NCI-H69 (cell line): ENCODE measurements at places on chromosomes 6 and 20.

DNA sequence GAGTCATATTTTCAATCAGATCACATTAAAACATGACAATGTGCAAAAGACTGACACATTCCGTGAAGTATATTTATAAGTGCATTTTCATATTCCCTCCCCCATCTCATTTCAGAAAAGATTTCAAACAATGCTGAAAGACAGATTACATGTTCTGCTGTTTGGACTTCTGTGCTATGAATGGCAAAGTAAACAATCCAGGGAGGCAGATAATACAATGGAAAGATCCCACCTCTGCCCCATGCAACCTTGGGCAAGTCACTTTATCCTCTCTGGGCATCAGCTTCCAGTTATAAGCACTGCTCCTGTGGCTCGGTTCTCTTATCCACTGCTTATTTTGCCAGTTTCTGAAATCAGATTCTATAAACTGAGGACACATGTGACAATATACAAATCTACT is 110.2 kb downstream of the RCAN2 start:
- peak; percentile 95 for DNase-seq

DNA sequence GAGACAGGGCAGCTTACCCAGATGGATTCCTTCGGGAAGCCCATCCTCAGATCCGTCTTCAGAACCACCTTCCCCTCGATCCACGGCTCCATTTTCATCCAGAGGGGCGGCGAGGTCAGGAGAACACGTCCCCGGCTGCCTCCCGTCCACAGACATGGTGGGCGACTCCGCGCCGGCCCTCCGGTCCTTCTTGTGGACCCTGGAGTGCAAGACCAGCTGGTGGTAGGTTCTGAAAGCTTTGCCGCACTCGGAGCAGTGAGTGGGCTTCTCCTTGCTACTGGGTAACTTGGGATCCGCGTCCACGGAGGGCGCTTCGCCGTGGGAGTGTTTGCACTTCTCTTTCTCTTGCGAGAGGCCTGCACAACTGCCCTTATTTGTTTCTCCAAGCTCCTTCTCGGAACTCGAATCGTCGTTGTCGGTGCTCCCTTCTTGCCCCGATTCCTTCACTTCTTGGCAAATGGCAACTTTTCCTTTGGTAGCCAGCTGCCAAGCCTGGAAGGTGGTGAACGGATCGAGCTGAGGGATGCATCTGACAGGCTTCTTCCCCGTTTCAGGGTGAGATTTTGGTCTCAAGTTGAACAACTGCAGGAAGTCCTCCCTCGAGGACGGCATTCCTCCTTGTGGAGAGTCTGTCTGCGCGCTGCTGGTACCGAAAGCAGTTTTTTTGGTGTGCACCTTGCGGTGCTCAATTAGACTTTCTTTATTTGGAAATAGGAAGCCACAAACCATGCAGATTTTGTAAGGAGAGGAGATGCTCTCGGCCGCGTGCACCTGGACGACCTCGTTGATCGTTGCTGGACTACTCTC is 12.0 kb downstream of the ZNF217 start:
- no peak for DNase-seq

DNA sequence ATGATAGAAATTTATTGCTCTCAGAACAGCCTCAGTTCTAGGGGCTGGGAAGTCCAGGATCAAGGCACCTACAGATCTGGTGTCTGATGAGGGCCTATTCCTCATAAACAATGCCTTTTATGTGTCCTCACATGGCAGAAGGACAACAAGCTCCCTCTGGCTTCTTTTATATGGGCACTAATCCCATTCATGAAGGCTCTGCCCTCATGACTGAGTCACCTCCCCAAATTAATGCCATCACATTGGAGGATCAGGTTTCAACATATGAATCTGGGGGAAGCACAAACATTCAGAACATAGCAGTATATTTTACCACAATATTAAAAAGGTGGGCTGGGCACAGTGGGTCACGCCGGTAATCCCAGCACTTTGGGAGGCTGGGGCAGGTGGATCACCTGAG is 58.5 kb upstream of the CCN6 start:
- peak; percentile 16 for DNase-seq

DNA sequence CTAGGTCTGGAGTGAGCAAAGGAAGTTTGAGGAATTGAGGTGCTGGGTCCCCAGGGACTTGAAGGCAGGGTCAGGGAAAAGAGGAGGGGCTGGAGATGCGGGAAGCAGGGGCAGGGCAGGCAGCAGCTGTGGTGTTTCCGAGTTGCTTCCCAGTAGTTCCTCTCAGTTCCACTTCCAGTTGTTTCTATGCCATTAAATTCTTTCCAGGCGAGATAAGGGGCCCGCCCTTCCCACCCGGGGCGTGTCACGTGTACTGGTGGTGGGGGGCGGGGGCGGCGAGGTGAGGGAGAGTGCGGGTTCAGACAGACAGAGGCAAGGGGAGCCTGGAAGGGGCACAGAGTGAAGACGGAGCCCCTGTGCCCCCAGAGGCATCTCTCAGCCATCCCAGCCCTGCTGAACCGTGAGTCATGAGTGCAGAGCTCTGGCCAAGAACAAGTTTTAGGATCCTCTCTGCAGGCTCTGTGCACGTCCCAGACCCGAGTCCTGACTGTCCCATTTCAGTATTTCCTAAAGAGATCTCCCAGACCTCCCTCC is 977 bp downstream of the TNXB start:
- peak; percentile 49 for DNase-seq

DNA sequence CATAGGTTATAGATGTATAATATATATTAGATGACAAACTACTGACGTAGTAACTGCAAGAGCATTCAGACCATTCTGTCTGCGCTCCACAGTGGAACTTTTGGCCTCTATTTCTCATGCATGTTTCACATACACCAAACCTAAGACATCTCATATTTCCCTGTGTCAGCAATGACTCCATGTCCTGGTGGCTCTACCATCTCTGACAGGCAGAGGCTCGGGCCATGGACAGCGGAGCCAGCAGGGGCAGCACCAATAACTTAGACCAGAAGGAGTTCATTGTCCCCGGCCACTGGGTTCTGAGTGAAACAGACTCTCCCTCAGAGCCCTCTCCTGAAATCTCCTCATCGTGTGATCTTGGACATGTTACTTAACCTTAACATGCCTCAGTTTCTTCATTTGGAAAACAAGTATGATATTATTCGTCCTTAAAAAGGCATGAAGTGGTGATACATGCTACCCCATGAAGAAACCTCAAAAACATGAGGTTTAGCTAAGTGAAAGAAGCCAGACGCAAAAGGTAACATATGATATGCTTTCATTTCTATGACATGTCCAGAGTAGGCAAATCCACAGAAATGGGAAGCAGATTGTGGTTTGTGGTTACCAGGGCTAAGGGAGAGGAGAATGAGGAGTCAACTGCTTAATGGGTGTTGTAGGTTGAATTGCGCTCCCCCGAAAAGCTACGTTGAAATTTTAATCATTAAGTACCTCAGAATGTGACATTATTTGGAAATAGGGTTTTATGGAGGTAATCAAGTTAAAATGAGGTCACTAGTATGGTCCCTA is 564.0 kb upstream of the JARID2 start:
- no peak for DNase-seq
